Neural crest cell (in vitro differentiated cells): ENCODE measurements at places on chromosomes 6 and 20. TPM values are rescaled to one million over a fixed set of nuclear protein-coding genes. Genes with fewer than 3 reads are reported as not detected.

DNA sequence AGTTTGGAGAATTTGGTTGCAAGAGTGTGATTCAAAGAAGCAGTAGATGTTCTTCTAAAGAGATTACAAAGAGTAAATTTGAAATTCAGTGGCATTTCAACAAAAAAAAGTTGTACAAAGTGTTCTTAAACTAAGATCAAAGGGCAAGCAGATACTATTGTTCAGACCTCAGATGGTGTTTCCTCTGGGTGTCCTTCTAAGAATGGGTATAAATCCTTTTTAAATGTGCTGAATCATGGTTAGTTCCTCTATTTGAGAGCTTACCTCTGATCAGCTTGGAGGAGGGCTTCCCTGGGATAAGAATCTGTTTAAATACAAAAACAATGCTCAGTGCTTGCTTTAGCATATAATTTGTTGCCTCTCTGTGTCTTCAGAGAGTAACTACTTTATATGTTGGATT is 6.3 kb downstream of the BMP6 start:
- DNase-seq: no peak

The GSTA1 gene
- total RNA-seq: not detected in 2 replicates

DNA sequence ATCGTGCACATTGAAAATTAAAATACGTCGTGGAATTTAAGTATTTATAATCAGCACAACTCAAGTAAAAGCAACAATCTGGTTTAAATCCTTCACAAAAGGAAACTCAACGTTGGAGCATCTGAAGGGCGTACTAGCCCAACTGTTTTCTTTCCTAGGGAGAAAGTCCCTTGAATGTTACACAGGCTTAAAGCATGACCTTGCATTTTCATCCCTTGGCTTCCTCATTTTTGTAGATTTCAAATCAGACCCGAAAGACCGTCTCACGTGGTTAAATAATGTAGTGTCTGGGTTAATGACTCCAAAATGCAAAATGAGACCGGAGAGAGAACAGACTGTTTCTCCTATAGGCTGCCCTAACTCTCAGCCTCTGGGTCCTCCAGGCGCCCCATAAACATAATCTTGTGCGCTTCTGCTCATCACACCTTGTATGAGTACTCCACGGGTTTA is 249.2 kb upstream of the RREB1 start:
- DNase-seq: no peak

The SIM1 gene
- 0.55 and 0.58 TPM in 2 replicates for total RNA-seq

DNA sequence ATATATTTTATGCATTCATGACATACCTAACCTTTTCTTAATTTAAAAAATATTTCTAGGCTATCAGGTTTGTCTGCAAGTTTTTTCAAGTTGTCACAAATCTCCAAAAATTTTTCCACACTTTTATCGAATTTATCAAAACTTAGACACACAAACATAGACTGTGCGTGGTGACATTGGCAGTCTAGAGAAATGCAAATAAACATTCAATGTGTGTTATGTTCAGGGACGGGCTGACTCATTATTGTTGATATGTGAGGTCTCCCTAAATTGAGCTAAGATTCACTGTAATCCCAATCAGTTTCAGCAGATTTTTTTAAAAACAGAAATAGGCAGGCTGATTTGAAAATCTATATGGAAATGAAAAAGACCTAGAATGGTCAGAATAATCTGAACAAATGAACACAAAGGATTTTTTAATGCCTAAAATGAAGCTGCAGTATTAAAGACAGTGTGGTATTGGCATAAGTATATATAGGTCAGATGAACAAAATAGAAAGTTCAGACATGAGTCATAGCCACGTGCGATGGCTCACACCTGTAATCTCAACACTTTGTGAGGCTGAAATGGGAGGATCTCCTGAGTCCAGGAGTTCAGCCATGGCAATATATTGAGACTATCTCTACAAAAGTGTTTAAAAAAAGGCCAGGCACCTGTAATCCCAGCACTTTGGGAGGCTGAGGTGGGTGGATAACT is 19.2 kb downstream of the BLTP3A start:
- DNase-seq: no peak

GRCh38 chr20:36130390-36130789 is 24.1 kb upstream of the EPB41L1 start:
- DNase-seq: no peak

The C6orf132 gene
- total RNA-seq: 0.14 and 0.26 TPM in 2 replicates
